ENCODE measurements at places on chromosomes 1 and 21.
A peak's percentile ranks its signal among the peaks of the same experiment; 100 is the strongest.

DNA sequence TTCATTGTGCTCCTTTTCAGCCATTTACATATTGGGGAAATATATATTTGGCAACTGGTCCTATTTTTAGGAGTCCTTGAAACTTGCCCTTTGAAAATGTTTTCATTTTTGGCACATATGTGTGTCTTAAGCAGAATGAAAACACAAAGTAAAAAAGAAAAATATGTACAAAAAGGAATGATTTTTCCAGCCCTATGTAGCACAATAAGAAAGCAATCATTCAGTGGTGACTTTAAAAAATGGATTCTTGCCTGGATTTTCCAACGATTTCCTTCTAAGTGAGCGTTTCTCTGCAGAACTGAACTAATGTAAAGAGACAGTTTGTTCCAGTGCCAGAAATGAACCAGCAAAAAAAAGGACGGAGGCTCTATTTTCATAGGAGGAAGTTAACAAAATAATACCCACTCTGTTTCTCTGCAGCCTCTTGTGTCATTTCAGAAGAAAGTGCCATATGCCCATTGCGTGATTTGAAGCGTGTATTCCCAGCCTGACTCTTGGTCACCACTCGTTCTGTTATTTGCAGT, 340.1 kb downstream of the SETD4 start:
- no peak for DNase-seq

GRCh38 chr1:156430866-156431265, 61.9 kb downstream of the RHBG start:
- DNase-seq: no peak

DNA sequence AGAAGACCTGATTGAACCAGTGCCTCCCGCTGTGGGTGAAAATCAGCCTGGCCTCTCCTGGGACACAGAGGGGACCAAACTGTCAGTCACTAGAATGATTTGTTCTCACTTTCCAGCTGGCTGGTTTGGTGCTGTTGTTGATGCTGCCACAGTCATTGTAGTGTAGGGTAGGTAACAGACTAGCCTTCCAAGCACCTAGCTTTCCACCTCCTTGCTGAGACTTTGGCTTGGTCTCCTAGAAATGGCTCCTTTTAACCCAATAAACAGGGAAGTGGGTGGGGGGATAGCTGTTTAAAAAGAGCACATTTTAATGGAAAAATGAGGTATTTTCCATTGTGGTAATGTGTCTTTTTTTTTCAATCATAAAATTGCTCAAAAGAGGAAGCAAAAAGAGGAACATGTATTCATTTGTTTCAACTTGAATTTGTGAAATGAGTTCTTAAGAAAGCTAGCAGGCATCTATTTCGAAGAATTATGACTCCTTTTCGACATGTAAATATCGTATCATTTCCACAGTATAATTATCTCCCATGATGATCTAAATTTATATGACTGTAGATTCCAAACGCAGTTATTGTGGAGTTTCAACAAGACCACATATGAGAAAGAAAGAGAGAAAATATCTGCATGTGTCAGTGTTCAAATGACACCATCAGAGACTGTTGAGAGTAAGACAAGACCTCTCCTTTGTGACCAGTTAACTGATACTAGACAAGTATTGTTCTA, 190.1 kb downstream of the HLX start:
- no peak for DNase-seq

GRCh38 chr1:244207042-244207934, 156.2 kb downstream of the ZBTB18 start:
- no peak for DNase-seq

GRCh38 chr1:88612292-88612691, 71.8 kb upstream of the PKN2 start:
- DNase-seq: no peak

DNA sequence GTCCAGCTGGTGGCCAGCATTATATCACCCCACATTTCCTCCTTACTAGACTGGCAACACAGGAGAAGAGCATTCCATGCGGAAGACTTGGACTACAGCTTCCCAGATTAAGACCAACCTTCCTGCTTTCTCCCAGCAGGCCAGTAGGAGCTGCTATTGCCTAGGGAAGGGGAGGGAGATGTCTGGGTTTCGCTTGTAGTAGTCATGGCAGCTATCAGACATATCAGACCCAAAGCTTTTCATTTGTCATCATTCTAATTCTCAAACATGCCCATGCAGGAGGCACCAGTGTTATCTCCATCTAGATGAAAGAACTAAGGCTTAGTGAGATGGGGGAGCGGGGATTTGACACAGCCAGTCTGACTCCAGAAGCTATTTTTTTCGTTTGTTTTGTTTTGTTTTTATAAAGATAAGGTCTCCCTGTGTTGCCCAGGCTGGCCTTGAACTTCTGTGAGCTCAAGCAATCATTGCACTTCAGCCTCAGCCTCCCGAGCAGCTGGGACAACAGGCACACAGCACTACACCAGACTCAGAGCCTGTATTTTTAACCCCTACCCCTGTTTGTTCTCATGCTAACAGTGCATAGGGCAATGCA, 4.5 kb downstream of the PLA2G2A start:
- no peak for DNase-seq

- no peak for DNase-seq
These were observed 8.6 kb downstream of the ZNF496 start for GRCh38 chr1:247322849-247323586.

DNA sequence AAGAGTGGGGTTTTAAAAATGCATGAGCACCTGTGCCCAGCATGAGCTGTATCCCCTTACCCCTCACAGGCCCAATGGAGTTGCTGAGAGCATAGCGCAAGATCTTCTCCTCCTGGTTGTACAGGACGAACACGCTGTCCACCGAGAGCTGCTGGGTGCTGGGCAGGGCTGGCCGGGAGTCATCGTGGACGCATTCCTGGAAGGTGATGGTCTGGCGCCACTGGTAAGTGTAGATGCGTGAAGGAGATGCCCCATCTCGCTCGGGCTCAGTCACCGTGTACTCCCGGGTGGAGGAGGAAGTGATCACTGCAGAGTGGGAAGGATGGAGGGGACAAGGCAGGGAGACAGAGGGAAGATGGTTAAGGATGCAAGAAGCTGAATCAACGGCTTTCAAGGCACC, 39.1 kb downstream of the NID1 start:
- DNase-seq: no peak

- no peak for DNase-seq
These were observed 62.3 kb upstream of the ADARB1 start for GRCh38 chr21:45011911-45012661.

- no peak for DNase-seq
These were observed 245.0 kb downstream of the USH2A start for GRCh38 chr1:216178281-216178680.

DNA sequence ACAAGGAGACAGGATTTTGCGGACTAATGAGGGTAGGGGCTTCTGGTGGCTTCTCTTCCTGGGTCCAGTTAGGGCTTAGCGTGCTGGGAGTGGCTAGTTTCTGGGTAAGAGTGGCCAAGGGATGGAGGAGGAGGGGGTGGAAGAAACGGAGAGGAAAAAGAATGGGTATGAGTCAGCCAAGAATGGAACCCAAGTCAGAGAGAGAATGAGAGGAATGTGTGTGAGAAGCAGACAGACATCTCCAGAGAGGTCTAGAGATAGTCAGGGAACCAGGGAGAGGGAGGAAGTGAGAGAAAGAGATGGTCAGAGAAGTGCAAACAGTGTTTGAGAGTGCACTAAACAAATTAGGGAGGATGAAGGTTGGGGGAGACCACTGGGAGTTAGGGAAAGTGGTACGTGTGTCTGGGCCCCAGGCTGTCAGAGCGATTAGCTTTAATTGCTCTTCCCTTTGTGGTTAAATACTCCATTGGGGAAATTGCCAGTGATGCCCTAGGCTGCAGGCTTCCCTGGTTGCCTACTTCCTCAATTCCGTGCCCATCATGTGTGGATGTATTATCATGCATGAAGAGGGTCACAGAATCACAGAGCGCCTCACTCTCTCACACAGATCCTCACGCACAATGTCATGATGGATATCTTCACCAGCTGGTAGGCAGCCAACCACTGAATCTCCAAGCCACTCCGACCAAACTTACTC, 1.4 kb downstream of the PEA15 start:
- no peak for DNase-seq

DNA sequence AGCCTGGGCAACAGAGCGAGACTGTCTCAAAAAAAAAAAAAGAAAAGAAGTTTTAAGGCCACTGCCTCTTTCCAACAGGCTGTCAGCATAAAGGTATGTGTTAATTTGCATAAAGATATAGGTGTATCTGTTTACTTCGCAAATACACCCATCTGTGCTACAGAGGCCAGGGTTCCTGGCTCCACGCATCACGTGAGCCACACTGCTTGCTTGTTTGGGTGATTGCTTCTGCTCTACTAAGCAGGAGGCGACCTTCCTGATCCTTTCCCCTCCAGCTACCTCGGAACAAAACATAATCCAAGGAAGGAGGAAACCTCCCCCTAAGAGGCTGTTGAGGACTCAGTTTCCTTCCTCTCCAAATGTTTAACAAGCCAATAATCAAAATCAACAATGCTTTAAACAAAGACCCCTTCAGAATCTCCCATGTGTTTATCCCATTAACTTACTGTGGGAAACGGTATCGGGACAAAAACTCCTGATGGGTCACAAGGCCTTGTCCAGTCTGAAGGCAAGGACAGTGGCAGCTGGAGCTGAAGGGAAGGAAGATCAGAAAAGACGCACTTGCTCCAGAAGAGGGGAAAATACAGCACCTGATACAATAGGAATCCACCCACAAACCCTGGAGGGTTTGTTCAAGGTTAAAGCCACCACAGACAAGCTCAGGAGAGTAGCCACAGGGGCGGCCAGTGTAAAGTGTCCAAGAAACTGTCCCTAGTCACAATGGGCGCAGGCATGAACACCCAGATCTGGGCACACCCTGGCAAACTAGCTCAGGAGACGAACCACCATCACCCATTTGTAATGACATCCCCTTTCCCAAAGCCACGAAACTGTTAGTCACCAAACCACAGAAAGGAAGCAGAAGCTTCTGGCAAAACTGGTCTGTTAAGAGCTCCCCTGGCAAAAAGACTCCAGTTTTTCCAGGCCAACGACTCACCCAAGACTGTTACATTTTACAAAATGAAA, 17.2 kb downstream of the CTNNBIP1 start:
- no peak for DNase-seq

GRCh38 chr1:150207281-150207971, 28.5 kb downstream of the ANP32E start:
- DNase-seq: no peak

DNA sequence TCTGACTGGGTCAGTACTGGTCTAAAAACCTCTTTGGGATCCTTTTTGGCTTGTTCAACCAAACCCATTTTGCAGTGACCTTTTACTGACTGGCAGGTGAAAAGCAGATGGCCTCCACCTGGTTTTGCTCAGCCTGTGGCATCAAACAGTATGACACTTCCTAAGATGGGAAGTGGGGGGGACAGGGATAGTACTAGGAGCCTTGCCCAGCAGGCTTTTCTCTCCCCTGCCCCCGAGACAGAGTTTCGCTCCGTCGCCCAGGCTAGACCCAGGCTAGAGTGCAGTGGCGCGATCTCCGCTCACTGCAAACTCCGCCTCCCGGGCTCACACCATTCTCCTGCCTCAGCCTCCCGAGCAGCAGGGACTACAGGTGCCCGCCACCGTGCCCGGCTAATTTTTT, 18.3 kb downstream of the INTS3 start:
- no peak for DNase-seq

GRCh38 chr21:34035619-34036354, 37.6 kb upstream of the MRPS6 start:
- no peak for DNase-seq

GRCh38 chr1:226125097-226125630, 61.4 kb downstream of the ACBD3 start:
- DNase-seq: peak; percentile 79

DNA sequence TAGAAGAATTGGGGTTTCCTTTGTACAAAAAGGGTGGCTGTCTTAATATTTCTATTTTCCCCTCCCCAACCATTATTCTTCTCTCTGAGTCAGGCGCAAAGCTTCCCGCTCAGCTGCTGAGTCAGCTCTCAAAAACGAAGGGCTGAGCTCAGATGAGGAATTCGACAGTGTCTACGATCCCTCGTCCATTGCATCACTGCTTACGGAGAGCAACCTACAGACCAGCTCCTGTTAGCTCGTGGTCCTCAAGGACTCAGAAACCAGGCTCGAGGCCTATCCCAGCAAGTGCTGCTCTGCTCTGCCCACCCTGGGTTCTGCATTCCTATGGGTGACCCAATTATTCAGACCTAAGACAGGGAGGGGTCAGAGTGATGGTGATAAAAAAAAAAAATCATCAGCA, 3.0 kb upstream of the TUFT1 start:
- no peak for DNase-seq

DNA sequence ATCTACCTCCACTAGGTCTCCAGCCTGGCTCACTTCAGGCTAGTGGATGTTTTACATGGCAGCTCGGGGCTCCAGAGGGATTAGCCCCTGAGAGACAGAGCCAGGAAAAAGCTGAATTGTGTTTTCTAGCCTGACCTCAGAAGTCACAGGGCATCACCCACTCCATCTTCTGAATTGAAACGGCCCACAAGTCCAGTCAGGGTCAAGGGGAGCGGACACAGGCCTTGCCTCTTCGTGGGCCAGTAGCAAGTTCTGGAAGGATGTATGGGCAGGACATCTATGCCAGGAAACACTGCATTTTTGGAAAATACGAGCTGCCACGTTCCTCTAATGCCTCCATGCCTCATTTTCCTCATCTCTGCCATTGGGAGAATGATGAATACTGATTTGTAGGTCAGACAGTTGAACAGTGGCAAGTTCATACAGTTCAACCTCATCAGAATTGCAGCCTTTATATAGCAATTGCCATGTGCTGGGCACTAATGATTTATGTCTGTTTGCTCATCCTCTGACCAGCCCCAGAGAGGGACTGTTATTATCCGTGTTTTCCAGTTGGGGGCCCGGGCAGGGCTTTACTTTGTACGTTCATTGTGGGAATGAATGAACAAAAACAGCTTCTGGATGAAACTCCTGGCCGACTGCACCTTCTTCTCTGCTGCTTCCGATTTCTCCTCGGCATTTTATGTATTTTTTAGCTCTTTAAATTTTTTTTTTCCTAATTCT, 23.2 kb upstream of the PCBP3 start:
- no peak for DNase-seq

- no peak for DNase-seq
These were observed 23.9 kb downstream of the ZNF362 start for GRCh38 chr1:33280091-33280661.

- DNase-seq: no peak
These were observed 143.0 kb downstream of the FMN2 start for GRCh38 chr1:240234485-240235210.

- DNase-seq: no peak
These were observed 15.4 kb downstream of the SLX9 start for GRCh38 chr21:44955141-44955797.

DNA sequence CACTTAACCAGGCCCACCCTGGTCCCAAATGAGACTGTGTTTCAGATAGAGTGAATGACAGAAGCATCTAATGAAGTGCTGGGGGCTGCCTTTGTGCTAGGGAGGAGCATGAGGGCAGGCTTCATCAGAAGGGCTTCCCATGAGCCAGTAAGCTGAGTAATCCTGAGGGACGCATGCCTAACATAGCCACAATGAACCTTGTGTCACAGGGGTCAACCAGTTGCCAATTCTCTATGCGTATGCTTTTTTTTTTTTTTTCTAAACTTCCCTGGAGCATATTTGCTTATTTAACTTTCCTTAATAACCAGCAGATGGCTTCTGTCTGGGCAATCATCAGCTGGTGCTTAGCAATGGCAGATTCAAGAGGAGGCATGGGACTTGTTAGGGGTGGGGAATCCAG, 25.5 kb upstream of the CYP2J2 start:
- peak; percentile 14 for DNase-seq

GRCh38 chr21:44082648-44083440, 24.4 kb upstream of the PWP2 start:
- no peak for DNase-seq
